ENCODE measurements at places on chromosomes 1 and 21.

- peak; percentile 80 for DNase-seq
Observed at GRCh38 chr1:151680826-151681225, 35.8 kb downstream of the CELF3 start.

DNA sequence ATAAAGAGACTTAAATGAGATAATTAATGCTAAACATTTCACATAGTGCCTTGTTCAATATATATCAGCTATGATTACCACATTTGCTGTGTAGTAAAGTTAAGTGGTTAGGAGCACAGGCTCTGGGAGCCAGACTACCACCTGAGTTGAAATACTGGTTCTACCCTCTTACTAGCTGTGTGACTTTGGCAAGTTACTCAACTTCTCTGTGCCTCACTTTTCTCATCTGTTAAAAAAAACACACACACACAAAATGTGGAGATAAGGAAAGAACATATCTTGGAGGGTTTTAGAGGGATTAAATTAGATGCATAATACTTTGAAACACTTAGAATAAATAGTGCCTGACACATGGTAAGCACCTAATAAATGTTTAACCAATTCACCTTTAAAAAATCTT lies 51.8 kb upstream of the NRDC start:
- DNase-seq = no peak

GRCh38 chr1:43982808-43983207 lies 3.8 kb downstream of the B4GALT2 start:
- DNase-seq = no peak

DNA sequence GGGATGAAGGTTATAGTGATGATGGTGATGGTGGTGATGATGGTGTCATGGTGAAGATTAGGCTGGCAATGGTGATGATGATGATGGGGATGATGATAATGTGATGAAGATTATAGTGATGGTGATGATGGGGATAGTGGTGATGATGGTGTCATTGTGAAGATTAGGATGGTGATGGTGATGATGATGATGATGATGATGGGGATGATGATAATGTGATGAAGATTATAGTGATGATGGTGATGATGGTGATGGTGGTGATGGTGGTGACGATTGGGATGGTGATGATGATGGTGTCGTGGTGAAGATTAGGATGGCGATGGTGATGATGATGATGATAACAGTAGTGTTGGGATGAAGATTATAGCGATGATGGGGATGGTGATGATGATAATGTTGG lies 285.1 kb upstream of the AJAP1 start:
- no peak for DNase-seq

DNA sequence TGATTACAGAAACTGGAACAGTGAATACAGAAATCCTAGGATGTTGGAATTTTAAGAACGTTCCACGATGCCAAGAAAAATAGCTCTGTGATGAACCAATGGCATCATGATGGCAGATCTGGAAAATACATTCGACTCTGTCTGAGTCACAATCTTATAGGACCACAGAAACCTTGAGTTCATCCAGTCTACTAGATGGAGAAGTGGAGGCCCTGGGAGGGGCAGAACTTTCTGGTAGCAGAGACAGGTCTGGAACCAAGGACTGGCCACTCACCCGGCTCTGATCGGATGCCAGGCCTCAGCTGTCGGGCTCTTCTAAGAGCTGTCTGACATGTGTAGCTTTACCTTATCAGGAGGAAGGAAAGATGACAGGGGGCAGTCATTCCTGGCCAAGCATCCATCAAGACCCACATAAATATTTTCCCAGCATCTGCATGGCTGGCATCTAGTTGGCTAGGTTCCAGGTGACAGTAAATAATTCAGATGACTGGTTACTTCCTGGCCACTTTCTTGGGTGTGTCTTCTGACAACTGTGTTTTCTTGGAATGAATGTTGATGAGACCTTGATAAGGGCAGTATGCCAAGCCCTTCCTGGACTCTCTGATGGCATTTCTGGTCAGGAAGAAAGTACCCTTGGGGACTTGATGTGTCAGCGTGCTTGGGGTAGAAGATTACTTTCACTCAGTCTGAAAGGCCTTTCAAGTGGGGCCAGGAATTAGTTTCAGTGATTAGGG lies 72.6 kb upstream of the TRABD2B start:
- DNase-seq = no peak

- DNase-seq = no peak
Observed at GRCh38 chr1:15833069-15833679, 14.3 kb upstream of the SPEN start.

DNA sequence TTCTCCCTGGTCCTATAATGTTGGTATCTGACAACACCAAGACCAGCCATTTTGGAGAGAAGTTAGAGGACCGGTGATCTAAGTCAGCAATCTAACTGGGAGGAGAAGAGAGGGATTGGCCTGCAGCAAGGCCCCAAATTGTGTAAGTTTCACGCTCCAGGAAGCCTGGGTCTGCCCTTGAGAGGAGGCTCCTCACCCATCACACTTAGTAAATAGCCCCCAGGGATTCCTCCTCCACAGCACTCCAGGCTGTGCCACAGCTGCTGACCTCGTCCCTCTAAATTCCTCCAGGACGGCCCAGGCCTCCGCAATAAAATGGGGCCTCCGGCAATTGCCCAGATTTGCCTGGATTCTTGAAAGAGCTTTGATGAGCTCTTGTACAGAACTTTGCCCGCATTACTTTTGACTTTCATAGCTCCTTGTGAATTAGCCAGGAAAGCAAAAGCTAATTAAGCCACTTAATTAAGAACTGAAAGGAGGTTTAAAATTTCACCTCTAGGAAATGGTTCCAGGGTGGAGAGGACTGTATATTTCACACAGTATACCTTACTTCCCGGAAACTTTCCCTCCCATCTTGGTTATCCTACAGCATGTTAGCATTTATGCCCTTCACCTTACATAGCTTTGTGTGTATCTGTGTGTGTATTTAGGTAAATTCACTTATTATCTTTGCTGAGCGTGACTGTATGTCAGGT lies 90.5 kb downstream of the LAMC2 start:
- no peak for DNase-seq

DNA sequence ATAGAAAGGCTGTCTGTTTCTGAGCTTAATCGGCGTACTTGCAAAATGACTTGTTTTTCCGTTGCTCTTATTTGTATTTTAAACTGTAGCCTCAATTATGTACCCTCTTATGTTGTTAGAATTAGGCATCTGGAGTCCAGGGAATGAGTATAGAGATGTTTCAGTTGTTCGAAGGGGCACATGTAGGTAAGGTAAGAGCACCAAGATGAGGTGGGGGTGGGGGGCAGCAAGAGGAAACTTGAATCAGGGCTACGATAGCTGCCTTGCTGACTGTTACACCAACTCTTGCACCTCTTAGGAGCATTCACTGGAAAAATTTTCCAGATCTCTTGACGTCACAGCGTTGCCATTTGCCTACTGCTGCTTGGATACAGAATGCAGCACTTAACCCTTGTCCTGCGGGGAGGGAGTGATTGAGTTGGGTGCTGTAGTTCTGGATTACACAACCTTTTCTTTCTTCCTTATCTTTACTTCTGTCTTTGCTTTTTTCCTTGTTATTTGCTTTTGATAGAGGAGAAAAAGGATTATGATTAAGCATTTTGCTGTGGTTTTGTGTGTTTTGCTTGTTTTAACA lies 3.2 kb downstream of the ATP1B1 start:
- DNase-seq = peak; percentile 83

- no peak for DNase-seq
Observed at GRCh38 chr1:178649582-178650350, 75.3 kb upstream of the RALGPS2 start.

- no peak for DNase-seq
Observed at GRCh38 chr1:15004396-15004795, 149.2 kb upstream of the TMEM51 start.

GRCh38 chr1:184417916-184418315 lies 31.1 kb downstream of the C1orf21 start:
- DNase-seq = no peak

- DNase-seq = no peak
Observed at GRCh38 chr1:162056043-162056442, 13.4 kb upstream of the NOS1AP start.

- no peak for DNase-seq
Observed at GRCh38 chr1:41894808-41895483, 23.8 kb downstream of the HIVEP3 start.

GRCh38 chr1:112522621-112523020 lies 13.9 kb downstream of the WNT2B start:
- DNase-seq = peak; percentile 93

- DNase-seq = no peak
Observed at GRCh38 chr21:31911138-31911907, 38.5 kb downstream of the HUNK start.

- DNase-seq = no peak
Observed at GRCh38 chr1:17118706-17119075, 560 bp downstream of the PADI2 start.

- DNase-seq = no peak
Observed at GRCh38 chr1:205417870-205418635, 3.8 kb downstream of the LEMD1 start.

GRCh38 chr21:41564871-41565274 lies 56.9 kb upstream of the TMPRSS2 start:
- DNase-seq = no peak

- DNase-seq = no peak
Observed at GRCh38 chr1:32332290-32333079, 3.5 kb downstream of the MARCKSL1 start.

GRCh38 chr1:64161357-64161941 lies 42.0 kb upstream of the UBE2U start:
- no peak for DNase-seq

- no peak for DNase-seq
Observed at GRCh38 chr1:116538544-116538943, 32.3 kb downstream of the CD58 start.

DNA sequence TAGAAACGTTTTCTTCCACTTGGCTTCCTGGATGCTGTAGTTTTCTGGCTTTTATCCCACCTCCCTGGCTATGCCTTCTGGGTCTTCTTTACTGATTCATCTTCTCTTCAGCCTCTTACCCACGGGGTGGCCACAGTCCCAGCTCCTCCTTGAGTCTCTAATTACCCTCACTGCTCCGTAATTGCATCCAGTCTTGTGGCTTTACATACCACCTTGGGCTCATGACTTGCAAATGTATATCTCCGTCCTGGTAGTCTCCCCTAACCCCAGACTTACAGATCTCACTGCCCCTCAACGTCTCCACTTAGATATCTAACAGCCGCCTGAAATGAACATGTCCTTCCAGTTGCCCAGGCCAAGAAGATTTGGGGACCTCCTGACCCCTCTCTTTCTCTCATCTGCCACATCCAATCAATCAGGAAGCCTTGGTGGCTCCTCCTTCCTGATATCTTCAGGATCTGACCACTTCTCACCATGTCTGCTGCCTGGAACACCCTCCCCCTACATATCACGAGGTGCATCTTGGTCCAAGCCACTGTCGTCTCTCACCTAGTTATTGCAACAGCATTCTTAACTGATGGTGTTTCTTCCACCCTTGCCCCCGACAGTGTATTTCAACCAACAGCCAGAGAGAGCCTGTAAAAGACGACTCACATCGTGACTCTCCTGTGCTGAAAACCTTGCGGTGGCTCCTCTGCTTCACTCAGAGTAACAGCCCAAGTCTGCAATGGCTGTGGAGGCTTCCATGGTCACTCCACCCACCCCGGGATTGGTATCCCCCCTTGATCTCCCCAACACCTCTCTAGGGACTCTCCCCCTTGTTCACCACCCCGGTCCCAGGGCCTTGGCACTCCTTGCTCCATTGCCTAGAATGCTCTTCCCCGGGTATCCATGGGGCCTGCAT lies 219.0 kb upstream of the POU3F1 start:
- DNase-seq = no peak

GRCh38 chr1:161297415-161297814 lies 12.4 kb downstream of the MPZ start:
- no peak for DNase-seq

GRCh38 chr1:12001249-12001917 lies 17.9 kb upstream of the MIIP start:
- no peak for DNase-seq

GRCh38 chr1:21494196-21494595 lies 15.0 kb upstream of the ALPL start:
- no peak for DNase-seq

DNA sequence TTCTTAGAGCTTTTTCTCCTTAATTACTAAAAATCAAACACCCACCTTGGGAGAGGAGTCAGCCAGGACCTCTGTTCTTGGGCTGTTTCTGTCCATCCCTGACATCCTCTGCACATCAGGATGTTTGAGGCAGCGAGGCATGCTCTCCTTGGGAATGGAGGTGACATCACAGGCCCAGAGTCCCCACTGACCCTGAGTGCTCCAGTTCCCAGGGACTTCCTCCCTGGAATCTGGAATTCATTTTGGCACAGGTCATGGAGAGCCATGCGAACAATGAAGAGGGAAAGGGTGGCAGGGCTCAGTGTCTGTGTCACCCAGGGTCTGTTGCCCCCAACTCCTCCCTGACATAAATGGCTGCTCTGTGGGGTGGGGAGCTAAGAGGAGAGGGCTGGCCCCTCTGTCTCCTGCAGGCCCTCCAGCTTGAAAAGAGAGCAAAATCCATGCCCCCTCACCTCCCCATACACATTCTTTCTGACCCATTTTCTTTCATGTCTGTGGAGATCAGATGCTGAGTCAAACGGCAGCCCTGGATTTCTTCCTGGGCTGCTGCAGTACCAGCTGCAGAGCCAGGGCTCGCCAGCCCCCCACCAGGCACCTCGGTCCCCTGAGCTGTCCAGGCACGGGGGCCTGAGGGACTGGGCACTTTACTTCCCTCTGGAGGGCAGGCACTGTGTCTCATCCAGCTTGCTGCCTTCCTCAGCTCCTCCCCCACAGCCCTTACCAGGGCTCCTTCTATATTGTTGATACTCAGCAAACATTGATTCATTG lies 102.0 kb downstream of the NMNAT2 start:
- no peak for DNase-seq

- no peak for DNase-seq
Observed at GRCh38 chr1:103145449-103145848, 37.1 kb upstream of the COL11A1 start.

DNA sequence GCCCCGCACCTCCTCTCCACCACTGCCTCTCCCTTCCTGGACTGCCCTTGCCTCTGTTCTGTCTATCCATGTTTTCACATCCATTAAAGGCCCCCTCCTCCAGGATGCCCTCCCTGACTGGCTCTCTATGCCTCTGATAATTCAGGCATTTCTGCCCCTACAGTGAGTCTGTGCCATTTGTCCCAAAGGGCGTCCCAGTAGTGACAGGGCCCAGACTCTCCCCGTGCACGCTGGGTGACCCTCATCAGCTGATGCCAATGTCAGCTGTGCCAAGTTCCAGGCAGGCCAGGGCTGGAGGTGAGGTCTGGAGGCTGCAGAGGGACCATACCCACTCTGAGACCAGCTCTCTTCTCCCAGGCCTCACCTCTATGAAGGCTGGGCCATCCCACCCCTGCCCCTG lies 3.2 kb upstream of the PLEKHG5 start:
- no peak for DNase-seq

GRCh38 chr1:155466996-155467395 lies 95.6 kb downstream of the ASH1L start:
- DNase-seq = peak; percentile 88

DNA sequence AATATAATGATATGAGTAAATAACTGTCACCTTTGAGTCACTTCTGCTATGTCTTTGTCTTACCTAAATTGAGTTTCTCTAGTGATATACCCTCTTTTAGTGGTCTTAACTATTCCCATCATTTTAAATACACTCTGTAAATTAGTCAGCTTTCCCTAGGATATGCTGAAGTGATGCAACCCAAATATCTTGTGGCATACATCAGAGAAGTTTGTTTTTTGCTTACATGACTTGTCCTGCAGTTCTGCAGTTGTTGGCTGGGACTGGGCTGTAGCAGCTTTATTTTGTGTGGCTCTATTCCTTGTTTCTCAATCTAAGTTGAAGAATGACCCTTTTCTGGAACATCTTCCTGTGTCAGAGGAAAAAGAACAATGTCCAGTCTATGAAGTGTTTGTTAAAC lies 76.4 kb downstream of the TTC3 start:
- no peak for DNase-seq

- no peak for DNase-seq
Observed at GRCh38 chr1:209710093-209710492, 5.4 kb downstream of the HSD11B1 start.
